ENCODE measurements at places on chromosomes 11 and 22. TPM values are rescaled to one million over a fixed set of nuclear protein-coding genes. Genes with fewer than 3 reads are reported as not detected.

GLB1L2 gene
- total RNA-seq = 28.2 TPM

UBQLN3 gene
- total RNA-seq = 1.5 TPM

GAL3ST1 gene
- 6.6 TPM for total RNA-seq

SAA4 gene
- total RNA-seq = not detected

MPZL2 gene
- 48.7 TPM for total RNA-seq

SEPTIN3 gene
- not detected for total RNA-seq

ENTHD1 gene
- total RNA-seq = 0.14 TPM

FAM180B gene
- total RNA-seq = not detected

- H3K36me3 ChIP-seq = no peaks in the 10 kb centered on the region
- no peaks in the 10 kb centered on the region for H3K4me1 ChIP-seq
- no peak overlapping the region for H3K27ac ChIP-seq
- no peak for DNase-seq
- no peak overlapping the region for H3K4me3 ChIP-seq
- no peaks in the 10 kb centered on the region for H3K27me3 ChIP-seq
Observed at GRCh38 chr22:25392584-25392983, 171.9 kb upstream of the GRK3 start.

DNA sequence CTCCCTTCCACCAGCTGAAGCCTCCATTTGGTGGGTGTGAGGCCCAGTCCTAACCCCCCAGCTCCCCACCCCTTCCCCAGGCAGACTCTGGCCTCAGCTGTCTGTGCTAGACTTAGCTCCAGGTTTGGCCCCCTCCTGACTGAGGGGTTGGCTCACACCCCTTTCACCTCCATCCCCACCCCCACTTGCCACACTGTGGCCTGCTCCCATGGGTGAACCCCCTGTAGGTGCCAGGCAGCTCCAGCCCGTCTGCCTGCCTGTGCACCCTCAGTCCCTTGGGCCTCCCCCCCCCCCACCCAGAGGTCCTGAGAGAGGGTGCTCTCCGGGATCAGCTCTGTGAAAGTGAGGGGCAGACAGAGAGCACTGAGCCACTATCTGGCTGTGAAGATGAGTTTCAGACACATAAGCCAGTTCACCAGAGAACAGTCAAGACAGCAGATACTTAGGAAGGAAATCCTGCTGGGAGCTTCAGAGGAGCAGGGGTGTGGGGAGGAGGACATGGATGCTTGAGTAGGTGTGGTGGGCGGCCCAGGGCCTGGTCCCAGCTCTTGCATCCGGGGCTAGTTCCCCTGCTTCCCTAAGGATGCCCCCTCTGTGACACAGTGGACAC lies 36.2 kb downstream of the PPM1F start:
- no peak for DNase-seq
- no peak overlapping the region for H3K4me3 ChIP-seq
- H3K27me3 ChIP-seq = no peaks in the 10 kb centered on the region
- no peak overlapping the region for H3K27ac ChIP-seq
- H3K4me1 ChIP-seq = peaks cover 12% of the 10 kb centered on the region
- no peaks in the 10 kb centered on the region for H3K36me3 ChIP-seq

DNA sequence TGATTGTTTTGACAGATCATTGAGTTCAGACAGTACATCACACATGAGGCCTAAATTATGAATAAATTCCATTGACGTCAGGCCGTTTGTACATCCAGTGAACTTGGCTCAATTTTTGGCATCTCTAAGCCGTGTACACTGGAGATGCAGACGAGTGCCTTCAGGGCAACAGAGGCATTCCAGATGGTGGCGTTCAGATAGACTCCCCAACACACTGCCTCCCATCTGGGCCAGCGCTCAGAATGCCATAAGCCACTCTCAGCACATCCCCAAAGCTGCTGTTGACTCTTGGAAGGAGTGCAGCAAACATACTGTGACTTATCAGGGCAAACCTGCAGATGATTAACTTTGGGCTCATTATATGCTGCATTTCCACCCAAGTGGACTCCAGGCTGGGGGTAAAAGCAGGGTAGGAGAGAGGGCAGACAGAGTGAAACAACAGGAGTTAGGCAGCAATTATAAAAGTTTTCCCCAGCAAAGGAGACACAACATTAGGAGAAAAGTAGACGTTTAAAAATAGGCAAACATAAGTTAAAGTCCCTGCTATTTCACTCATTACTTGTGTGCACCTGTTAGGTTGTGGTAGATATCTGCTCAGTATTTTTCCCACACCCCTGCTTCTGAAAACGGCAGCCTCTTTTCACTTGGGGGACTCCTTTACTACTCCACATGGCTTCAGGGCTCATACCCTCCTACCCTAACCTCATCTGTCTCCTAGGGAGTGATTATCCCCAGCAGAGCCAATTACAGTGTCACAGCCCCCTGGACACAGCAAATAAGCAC lies 60.2 kb upstream of the PDE3B start:
- H3K27ac ChIP-seq = no peak overlapping the region
- DNase-seq = no peak
- H3K36me3 ChIP-seq = no peaks in the 10 kb centered on the region

DNA sequence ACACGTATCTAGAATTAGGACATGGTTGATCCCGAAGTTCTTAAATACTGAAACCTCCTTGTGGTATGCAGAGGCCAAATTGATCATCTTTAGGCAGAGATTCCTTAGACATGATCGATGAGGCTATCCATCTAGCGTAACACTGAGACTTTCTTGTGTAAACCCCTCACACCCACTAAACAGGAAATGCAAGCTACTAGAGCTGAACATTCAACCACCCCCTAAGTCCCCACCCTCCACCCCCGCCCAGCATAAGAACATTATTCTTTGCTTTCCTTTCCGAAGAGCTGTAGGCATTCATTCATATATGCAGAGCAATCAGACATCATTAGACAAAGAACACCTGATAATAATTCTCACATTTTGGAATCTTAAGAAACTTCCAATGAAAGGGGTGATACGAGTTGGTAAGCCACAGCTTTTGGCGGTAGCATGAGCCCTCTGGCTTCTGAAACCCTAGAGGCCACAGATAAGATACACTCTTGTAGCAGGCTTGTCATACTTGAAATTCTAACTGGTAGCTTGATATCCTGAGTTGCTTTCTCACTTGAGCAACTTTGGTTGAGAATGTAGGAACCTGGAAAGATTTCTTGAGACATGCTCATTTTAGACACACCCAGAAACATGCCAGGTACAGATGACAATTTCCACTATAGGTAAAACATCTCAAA lies 42.2 kb downstream of the FLI1 start:
- H3K27me3 ChIP-seq = no peaks in the 10 kb centered on the region
- H3K27ac ChIP-seq = no peak overlapping the region
- DNase-seq = no peak
- no peaks in the 10 kb centered on the region for H3K36me3 ChIP-seq
- no peaks in the 10 kb centered on the region for H3K4me1 ChIP-seq
- H3K4me3 ChIP-seq = no peak overlapping the region

DNA sequence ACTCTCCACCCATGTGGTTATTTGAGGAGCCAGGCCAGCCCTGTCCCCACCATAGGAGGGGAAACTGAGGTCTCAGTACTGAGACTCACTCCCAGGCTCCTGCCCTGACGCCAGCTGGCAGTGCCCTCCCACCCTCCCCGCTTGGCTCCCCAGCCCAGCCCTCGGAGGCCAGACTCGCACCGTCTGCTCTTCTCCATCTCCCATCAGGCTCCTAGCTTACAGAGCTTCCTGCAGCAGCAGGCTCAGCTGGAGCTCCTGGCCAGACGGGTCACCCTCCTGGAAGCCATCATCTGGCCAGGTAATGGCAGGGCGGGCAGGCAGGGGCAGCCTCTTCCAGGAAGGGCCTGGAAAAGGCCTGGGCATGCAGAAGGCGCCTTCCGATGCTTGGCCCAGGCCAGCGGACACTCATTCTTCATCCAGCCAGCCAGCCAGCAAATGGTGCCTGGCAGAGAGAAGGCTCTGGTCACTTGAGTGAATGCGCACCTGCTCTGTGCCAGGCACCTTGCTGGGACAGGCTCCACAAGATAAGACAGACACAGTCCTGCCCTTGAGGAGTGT lies 12.6 kb downstream of the RHBDD3 start:
- no peaks in the 10 kb centered on the region for H3K4me1 ChIP-seq
- no peak overlapping the region for H3K4me3 ChIP-seq
- H3K36me3 ChIP-seq = no peaks in the 10 kb centered on the region
- no peaks in the 10 kb centered on the region for H3K27me3 ChIP-seq
- H3K27ac ChIP-seq = no peak overlapping the region

DNA sequence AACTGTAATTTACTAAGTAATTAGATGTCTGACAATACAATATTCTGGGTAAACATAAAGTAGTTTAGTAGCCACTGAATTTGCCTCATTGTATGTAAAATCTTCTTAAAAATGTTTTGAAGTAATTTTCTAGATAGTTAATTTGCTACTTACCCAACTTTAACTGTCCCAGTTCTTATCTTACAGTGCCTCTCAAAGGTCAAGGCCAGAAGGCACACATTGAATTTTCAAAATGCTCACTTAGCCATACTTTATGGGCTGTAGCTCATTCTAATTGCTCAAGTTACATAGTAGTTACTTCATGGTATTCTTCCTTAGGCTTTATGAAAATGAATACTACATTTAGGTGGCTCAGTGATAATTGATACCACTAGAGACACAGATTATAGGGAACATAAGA lies 666.6 kb downstream of the CNTN5 start:
- no peak for DNase-seq
- no peaks in the 10 kb centered on the region for H3K36me3 ChIP-seq
- no peaks in the 10 kb centered on the region for H3K27me3 ChIP-seq

DNA sequence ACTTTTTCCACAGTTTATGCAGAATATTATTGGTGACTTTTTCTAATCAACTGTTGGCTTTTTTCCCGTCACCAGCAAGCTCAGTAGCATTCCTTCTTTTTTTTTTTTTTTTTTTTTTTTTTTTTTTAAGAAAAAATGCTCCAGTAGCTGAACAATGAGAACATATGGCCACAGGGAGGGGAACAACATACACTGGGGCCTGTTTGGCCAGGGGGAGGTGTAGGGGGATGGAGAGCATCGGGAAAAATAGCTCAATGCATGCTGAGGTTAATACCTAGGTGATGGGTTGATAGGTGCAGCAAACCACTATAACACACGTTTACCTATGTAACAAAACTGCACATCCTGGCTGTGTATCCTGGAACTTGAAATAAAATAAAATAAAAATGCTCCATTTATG lies 82.5 kb downstream of the ARHGAP42 start:
- H3K36me3 ChIP-seq = no peaks in the 10 kb centered on the region
- no peak for DNase-seq
- H3K27ac ChIP-seq = peak overlapping the region; percentile 14
- H3K4me1 ChIP-seq = no peaks in the 10 kb centered on the region
- no peaks in the 10 kb centered on the region for H3K27me3 ChIP-seq

GRCh38 chr11:117010808-117011540 lies 87.3 kb downstream of the SIK3 start:
- no peaks in the 10 kb centered on the region for H3K27me3 ChIP-seq
- peak overlapping the region; percentile 54 for H3K27ac ChIP-seq
- peak overlapping the region; percentile 6 for H3K4me3 ChIP-seq
- H3K4me1 ChIP-seq = no peaks in the 10 kb centered on the region
- peak; percentile 42 for DNase-seq
- no peaks in the 10 kb centered on the region for H3K36me3 ChIP-seq

- DNase-seq = peak; percentile 95
- peak overlapping the region; percentile 93 for H3K27ac ChIP-seq
- H3K4me3 ChIP-seq = no peak overlapping the region
- H3K27me3 ChIP-seq = no peaks in the 10 kb centered on the region
- H3K36me3 ChIP-seq = no peaks in the 10 kb centered on the region
- H3K4me1 ChIP-seq = peaks cover 28% of the 10 kb centered on the region
Observed at GRCh38 chr11:95338430-95338991, 107.5 kb upstream of the SESN3 start.

GRCh38 chr11:129766898-129767604 lies 48.6 kb upstream of the TMEM45B start:
- no peaks in the 10 kb centered on the region for H3K36me3 ChIP-seq
- no peak overlapping the region for H3K27ac ChIP-seq
- no peaks in the 10 kb centered on the region for H3K4me1 ChIP-seq
- no peaks in the 10 kb centered on the region for H3K27me3 ChIP-seq
- DNase-seq = no peak

DNA sequence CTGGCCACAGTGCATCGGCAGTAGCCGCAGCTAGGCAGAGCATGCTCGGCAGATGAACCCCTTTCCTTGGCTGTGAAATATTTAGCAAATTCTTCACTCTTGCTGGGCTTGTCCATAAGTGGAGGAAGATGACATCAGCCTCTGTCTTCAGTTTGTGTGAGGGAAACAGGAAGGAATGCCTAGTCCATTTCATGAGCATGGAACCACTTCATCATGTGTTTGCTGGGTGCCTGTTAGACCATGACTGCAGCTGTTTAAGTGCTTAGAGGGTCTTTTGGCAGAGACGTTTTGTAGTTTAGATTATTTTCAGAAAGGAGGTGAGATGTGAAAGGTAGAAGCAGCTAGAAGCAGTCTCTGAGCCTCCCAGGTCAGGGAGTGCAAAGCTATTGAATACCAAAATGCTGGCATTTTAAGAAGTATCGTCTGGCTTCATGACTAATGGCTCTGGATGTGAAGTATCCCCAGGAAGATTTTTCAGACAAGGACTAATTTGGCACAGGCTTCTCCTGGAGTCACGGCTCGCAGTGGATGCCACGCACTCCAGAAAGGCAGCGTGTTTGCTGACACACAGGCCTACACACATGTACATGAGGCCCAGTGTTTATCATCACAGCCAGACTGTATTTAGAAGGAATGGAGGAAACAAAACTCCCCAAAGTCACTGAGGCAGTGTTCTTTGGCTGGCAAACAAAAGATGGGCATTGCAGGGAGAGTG lies 43.1 kb upstream of the GRAMD1B start:
- H3K4me3 ChIP-seq = no peak overlapping the region
- no peaks in the 10 kb centered on the region for H3K36me3 ChIP-seq
- no peaks in the 10 kb centered on the region for H3K27me3 ChIP-seq

GRCh38 chr11:120668537-120668936 lies 157.0 kb downstream of the GRIK4 start:
- no peak for DNase-seq
- no peaks in the 10 kb centered on the region for H3K4me1 ChIP-seq
- H3K27ac ChIP-seq = no peak overlapping the region
- no peaks in the 10 kb centered on the region for H3K27me3 ChIP-seq

GRCh38 chr11:96396637-96397036 lies 6.8 kb downstream of the JRKL start:
- H3K4me3 ChIP-seq = no peak overlapping the region
- no peaks in the 10 kb centered on the region for H3K36me3 ChIP-seq
- no peak for DNase-seq
- no peaks in the 10 kb centered on the region for H3K27me3 ChIP-seq
- no peaks in the 10 kb centered on the region for H3K4me1 ChIP-seq

DNA sequence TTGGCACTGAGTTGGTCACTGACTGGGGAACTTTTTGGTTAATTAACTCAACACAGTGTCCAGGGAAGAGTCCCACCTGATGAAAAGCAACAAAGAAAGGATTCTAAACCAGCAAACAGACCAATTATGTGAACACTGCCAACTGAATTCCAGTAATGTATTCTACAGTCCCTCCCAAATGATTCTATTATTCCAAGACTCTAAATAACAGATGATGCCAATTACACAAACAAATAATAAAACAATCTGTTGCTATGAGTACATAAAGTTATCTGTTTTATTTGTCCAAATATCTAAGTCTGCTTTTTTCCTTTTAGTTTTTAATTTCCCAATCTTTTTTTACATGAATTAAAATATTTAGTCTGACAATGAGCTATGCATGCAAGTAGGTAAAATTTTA lies 98.3 kb upstream of the TP53AIP1 start:
- H3K4me1 ChIP-seq = no peaks in the 10 kb centered on the region
- H3K27ac ChIP-seq = no peak overlapping the region
- no peak for DNase-seq
